ENCODE measurements at places on chromosomes 5 and 9. TPM values are rescaled to one million over a fixed set of nuclear protein-coding genes. Genes with fewer than 3 reads are reported as not detected.

The NTNG2 gene
- total RNA-seq, result 17.5 TPM

The TMEM252 gene
- not detected for total RNA-seq

The SNX30 gene
- 12.1 TPM for total RNA-seq

The OSMR gene
- total RNA-seq, result 69.5 TPM

The ANKRD34B gene
- 2.0 TPM for total RNA-seq

The MYMK gene
- total RNA-seq, result not detected

The GAS1 gene
- 2.0 TPM for total RNA-seq

The SLC6A3 gene
- 0.27 TPM for total RNA-seq

The MCTP1 gene
- total RNA-seq, result 43.0 TPM

The FOXI1 gene
- total RNA-seq, result not detected

The STK32A gene
- 3.1 TPM for total RNA-seq

The SLC36A2 gene
- not detected for total RNA-seq

- DNase-seq, result no peak
These were observed 28.7 kb downstream of the ISL1 start for GRCh38 chr5:51411921-51412325.

GRCh38 chr9:75372499-75373268, 284.4 kb downstream of the OSTF1 start:
- no peak for DNase-seq

DNA sequence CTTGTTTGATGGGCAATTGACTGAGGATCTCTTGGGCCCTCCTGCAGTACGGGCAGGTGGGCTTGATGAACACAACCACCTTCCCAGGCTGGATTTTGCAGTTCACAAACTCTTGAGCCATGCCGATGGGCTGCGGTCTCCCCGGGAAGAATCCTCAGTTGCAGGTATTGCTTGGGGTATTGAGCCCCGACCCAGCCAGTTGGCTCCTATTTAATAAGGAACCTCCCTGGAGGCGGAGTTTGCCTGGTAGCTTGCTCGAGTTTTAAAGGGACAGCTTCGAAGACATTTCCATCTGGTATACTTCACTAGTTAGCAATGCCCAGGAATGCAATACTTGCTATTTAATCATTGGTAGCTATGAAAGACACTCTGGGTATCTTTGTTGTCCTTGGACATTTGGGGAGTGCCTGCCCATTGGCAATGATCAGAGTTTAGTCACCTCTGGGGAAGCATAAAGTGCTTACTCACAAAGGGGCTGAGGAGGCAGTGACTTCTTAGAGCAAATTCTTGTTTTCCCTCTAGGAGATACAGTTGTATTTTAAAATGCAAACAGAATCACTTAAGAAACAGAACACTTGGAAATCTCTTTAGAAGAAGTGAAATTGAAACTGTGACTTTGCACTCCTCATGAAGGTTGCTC, at the start of gene GLRX:
GLRX (minus strand) TSS at position 185 of the 640 bp plus-strand sequence; CDS start at position 121, 64 bp downstream.
- DNase-seq, result peak; percentile 86

DNA sequence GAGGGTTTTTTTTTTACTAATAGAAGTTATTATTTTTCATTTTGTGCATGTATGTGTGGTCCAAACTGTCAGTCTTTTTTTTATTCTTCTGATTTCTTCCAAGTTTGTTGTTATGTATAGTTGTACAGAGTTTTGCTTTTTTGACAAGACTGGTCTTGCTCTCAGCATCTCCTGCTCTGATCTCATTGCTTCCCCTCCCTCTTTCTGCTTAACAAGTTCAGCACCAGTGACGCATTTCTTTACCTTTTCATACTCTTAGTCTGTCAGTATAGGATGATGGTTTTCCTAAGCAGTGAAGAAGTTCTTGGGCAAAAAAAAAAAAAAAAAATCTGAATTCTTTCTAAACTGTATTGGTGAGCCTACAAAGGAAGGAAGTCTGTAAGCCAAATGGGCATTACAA, 135.1 kb downstream of the CD180 start:
- DNase-seq, result no peak

GRCh38 chr5:63097286-63097685, 518.7 kb downstream of the LRRC70 start:
- DNase-seq, result no peak

DNA sequence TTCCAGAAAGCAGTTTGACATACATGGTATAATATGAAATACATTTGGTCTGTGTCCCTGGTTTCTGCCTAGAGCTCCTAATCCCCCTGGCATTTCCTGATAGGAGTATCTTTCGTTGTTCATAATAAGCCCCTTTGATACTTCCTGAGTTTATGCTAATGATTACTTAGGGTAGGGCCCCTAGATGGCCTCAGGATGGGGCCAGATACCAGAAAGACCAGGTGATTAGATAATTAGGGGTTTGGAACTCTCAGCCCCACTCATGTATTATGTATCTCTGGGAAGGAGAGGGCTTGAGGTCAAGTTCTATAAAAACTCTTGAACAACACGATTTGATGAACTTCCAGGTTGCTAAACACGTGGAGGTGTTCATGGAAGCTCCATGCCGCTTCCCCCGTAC, 163.3 kb upstream of the ZNF608 start:
- no peak for DNase-seq

DNA sequence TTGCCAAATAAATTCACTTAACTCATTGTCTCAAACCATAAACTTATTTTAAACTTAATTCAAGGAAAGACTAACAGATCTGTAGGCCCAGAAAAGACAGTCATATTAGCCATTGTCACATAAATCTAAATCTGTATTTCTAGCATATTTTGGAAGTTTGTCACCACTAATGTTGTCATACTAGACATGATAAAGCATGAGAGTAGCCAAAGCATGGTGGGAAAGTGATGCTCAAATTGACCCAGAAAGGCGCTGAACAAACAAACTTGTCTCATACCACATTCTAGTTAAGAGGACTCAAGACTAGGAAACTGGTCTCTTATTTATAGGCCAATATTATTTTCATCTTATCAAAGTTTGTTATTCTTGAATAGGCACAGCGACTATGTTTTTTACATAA, 99.4 kb downstream of the VCAN start:
- no peak for DNase-seq

DNA sequence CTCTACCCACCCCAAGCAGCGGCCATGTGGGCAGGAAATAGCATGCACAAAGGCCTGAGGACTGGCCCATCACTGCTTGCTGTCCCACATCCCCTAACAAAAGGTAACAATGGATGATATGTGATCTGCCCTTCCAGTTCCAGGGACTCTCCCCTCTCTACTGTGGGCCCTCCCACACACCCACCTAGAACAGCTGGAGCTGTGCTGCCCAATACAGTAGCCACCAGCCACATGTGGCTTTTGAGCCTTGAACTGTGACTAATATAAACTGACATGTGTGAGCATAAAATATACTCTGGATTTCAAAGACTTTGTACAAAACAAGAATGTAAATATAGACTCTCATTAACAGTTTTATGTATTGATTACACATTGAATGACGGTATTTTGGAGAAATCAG, 78.1 kb downstream of the C5orf15 start:
- DNase-seq, result no peak

GRCh38 chr5:155878991-155879575, 447.9 kb upstream of the SGCD start:
- no peak for DNase-seq

DNA sequence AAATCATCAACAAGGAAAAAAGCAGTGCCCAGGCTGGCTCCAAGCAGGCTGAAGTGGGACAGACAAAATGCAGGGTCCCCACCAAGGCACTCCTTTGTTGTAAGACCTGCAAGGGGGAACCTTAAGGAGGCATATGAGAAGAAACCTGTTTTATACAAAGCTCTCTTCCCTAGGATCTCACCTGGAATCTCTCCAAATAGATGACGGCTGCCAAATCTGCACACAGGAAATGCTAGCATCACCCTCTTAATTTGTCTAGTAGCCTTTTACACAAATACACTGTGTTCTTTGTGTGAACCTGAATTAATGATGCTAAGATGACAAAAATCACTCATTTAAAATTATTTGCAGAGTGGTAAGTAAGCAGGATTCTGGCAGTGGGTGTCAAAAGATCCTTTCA, 280.2 kb downstream of the SPOCK1 start:
- DNase-seq, result no peak

- no peak for DNase-seq
These were observed 57.5 kb upstream of the ZSWIM6 start for GRCh38 chr5:61274511-61274911.

DNA sequence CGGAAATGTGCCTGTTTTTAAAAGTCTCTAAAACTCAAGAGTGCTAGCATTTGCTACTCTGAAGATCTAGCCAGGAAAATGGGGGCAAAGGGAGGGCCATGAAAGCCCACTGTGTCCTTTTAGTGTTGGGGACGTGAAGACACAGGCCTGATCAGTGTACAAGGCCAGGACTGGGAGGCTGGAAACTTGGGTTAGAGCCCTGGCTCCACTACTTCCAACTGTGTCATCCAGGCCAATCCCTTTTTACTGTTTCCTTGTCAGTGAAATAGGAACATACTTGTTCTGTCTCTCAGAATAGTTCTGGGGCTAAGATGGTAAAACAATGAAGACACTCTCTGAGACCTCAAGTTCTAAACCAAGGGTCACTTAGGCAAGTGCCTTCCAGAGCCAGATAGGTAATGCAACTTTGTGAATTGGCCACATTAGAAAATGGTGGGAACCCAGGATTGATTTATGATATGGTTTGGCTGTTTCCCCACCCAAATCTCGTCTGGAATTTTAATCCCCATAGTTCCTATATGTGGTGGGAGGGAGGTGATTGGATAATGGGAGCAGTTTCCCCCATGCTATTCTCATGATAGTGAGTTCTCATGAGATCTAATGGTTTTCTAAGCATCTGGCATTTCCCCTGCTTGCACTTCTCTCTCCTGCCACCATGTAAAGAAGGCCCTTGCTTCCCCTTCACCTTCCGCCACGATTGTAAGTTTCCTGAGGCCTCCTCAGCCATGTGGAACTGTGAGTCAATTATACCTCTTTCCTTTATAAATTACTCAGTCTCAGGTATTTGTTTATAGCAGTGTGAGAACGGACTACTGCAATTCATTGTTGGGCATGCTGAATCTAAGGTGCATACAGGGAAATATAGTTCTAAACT, 30.4 kb upstream of the B4GALT1 start:
- no peak for DNase-seq

DNA sequence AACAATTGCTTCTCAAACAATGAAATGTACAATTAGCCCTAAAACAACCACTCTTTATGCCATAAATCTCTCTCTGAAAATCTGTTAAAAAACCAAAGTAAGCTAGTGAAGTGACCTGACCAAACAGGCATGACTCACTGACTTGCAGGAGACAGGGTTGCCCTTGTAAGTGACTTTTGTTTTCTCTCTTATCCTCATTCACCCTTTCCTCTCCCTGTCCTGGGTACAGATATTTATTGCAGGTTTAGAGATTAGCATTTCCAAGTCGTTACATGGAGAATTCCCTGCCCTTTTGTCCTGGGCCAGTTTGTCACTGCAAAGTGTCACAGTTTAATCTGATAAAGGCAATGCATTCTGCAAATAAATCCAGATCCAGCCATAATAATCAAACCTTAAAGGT, 484.2 kb downstream of the IRX1 start:
- no peak for DNase-seq

- no peak for DNase-seq
These were observed 172.2 kb downstream of the APBA1 start for GRCh38 chr9:69499959-69500358.

- no peak for DNase-seq
These were observed 245.8 kb downstream of the CRB2 start for GRCh38 chr9:123601828-123602227.

GRCh38 chr9:93119953-93120845, 13.9 kb downstream of the NINJ1 start:
- DNase-seq, result peak; percentile 98

DNA sequence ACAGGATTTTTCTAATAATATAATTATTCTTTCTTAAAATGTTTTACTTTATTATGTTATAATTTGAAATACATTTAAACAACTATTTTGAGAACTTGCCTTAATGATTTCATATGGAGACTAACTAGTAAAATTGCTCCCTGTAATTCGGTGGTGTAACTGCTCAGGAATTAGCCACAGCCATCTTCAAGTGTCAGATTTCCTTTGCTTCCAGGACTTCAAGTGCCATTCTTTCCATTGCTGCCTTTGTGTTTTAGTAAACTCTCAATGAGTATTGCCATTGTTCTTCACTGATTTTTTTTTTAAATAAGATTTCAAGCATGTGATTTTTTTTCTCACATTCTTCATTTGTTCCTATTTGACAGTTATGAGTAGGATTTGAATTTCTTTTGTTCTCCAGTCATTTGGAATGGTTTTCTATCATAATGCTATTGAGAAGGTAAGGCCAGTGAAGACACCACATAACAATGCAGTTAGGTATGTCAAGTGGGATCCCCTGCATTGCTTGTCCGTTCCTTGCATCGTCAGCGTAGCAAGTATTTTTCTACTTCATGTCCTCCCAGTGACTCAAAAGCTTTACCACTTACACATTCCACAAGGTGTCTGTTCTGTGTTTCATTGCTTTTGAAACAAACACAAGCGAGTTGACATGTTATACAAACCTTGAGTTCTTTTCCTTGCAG, 83.7 kb downstream of the LNPEP start:
- no peak for DNase-seq

GRCh38 chr5:59728356-59728755, 165.2 kb downstream of the PDE4D start:
- DNase-seq, result no peak

DNA sequence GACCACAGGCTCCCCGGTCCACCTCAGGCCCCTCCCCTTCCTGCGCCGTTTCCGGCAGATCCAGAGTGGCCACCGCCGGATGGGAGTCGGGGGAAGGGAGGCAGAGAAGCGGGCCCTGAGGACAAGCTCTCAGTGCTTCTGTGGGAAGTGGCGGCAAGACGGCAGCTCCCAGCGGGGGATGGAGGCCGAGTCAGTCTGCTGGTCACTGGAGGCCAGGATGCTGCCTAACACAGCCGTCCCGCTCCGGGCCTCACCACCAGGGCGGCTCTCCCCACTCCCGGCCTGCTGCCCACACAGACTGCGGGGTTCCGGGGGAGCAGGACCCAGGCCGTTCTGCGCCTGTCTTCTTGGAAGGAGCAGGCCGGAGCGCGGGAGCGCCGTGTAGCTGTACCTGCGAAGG, 31.4 kb downstream of the FXN start:
- DNase-seq, result no peak

DNA sequence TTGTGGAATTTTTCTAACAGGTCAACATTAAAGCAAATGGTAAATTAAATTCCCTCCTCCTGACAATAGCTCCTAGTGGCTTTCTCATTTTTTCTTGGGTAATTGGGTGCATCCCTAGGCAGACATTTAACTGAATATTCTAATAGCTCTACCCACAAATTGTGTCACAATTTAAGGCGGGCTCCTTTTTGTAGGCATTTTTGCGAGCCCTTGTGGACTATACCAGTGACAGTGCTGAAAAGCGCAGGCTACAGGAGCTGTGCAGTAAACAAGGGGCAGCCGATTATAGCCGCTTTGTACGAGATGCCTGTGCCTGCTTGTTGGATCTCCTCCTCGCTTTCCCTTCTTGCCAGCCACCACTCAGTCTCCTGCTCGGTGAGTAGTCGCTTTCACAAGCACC, 20.0 kb downstream of the MTRR start:
- DNase-seq, result no peak
